ENCODE measurements at places on chromosomes 4 and X.

DNA sequence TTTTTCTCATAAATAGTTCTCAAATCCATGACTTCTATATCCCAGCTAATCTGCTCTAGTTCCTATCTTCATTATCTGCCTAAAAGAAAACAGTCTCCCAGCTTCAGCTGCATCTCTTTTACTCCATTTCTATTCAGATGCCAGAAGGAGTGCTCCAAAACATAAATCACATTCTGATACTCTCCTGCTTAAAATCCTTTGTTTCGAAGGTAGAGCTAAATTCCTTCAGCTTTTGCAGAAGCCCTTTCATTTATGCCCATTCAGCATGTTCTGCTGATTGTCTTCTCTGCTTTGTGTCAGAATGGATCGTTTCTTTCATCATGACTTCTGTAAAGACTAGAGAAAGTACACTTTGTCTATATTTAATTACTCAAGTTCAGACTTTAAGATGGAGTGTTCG lies 440.1 kb upstream of the SMIM31 start:
- DNase-seq: no peak

- peak; percentile 6 for DNase-seq
Measured at GRCh38 chrX:107825698-107826237, at the start of gene MID2. TSS of gene MID2 (plus strand) at chrX:107825866. CDS start at chrX:107826427, 561 bp downstream.

DNA sequence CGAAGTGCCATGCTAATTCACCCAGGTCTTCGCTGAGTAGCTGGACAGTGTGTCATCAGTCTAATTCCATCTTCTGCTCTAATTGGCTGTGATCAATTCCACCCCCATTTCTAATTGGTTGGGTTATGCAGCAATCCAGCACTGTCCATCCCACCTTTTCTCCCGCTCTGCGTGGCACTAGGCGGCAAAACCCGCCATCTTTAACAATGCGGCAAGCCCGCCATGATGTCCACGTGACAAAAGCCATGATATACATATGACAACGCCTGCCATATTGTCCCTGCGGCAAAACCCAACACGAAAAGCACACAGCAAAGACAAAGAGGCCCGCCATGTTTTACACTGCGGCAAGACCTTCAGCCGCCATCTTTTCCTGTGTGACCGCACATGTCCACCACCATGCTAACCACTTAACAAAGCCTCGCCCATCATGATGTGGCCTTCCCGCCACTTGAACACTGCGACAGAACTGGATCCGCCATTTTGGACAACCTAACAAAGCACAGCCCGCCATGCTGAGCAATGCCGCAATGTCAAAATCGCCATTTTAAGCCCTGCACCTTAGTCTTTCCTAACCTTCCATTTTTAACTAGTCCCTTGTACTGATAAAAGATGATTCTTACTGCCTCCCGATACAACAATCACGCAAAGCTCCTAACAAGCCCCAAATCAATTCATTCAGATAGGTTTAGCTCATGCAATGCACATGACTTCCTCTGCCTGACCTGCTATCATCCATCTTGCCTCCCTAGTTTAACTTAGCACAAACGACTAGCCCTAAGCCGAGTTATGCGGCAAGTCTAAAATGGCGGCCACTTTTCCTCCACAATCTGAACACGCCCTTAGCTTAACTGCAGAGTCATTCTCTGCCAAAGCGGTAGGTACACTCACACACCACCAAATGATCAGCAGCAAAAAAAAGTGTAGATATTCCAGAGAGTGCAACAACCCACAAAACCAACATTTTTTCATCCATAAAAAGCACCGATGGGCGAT lies 288.3 kb downstream of the CHIC1 start:
- DNase-seq: no peak

- no peak for DNase-seq
Measured at GRCh38 chr4:137470806-137471205, 61.5 kb downstream of the PCDH18 start.

Data from GM19239 (cell line).